ENCODE measurements at places on chromosomes 11 and 22. TPM values are rescaled to one million over a fixed set of nuclear protein-coding genes. Genes with fewer than 3 reads are reported as not detected.

Gene ELMOD1
- total RNA-seq, result 0.11 TPM

Gene RAG1
- total RNA-seq, result 0.42 TPM

Gene VPS37C
- total RNA-seq, result 14.5 TPM

Gene CD6
- total RNA-seq, result 0.05 TPM
